ENCODE measurements at places on chromosomes 5 and 9.

GRCh38 chr9:69195668-69196067, 21.6 kb downstream of the TJP2 start:
- no peak for DNase-seq

DNA sequence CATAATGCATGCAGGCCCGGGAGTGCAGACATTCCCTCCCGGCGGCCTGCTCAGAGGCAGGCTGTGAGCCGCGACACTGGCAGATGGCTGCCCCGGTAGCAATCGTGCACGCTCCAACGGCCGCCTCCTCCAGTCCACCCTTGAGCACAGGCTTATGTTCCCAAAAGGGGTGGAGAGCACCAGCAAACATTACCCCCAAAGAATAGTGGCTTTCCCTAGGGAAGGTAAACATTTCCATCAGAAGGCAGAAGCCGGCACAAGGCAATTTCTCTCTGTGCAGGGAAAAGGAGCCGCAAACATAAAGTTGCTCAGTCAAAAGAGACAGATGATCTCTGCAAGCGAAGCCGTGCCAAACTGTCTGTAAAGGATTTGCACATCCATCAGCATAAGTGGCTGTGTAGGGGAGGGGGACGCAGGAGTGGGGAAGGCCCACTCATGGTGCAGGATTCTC, 92.5 kb downstream of the SIL1 start:
- no peak for DNase-seq

- DNase-seq: no peak
These were observed 576.1 kb downstream of the CDH12 start for GRCh38 chr5:22277006-22277405.

DNA sequence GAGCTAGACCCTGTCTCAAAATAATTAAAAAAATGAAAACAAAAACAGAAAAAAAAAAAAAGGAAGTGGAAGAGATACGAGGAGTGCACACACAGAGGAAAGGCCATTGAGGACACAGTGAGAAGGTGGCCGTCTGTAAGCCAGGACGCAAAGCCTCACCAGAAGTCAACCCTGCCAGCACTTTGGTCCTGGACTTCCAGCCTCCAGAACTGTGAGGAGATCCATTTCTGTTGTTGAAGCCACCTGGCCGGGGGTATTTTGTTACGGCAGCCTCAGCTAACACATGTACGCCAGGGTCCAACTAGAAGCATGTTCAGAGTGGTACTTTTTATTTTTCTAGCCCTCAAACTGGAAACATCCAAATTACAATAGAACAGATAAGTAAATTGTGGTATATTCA, 21.8 kb downstream of the SLC35D2 start:
- no peak for DNase-seq

- no peak for DNase-seq
These were observed 33.2 kb downstream of the TNFSF8 start for GRCh38 chr9:114897196-114897595.

- DNase-seq: no peak
These were observed 34.7 kb downstream of the RNF145 start for GRCh38 chr5:159174511-159175168.

DNA sequence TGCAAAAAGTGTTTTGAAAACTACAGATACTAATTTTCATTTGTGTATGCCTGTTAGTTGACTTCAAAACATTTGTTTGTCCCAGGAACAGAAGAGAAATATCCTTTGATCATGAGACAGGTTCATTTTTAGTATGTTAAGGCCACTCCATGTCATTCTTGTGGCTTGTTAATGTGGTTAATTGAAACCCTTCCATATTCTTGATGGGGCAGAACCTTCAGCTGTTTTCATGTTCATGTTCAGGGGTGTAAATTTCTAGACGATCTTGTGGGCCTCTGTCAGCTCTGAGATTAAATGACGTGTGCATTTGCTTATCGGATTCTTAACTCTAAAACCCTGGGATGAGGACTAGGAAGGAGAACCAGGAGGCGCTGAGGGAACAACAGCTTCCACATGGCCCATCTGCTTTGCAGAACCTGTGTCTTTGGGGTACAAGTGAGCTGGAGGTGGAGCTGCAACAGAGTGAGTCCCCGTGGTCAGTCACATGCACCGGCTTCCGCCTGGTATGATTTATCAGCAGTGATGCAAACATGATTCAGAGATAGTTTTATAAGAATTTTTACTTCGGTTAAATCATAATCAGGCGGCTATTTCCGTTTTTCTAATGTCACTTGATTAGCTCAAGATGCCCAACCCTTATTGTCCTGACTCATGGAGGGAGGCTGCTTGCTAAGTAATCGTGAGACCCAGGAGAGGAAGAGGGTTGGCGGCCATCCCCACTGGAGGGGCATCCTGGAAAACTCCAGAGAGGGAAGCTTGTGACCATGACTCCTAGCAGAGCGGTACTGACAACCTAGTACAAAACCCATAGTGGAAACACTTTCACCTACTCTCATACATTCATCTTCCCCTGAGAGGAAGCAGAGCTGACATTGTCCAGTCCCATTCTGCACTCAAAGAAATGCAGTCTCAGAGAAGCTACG, 138.4 kb downstream of the C9orf152 start:
- peak; percentile 62 for DNase-seq

DNA sequence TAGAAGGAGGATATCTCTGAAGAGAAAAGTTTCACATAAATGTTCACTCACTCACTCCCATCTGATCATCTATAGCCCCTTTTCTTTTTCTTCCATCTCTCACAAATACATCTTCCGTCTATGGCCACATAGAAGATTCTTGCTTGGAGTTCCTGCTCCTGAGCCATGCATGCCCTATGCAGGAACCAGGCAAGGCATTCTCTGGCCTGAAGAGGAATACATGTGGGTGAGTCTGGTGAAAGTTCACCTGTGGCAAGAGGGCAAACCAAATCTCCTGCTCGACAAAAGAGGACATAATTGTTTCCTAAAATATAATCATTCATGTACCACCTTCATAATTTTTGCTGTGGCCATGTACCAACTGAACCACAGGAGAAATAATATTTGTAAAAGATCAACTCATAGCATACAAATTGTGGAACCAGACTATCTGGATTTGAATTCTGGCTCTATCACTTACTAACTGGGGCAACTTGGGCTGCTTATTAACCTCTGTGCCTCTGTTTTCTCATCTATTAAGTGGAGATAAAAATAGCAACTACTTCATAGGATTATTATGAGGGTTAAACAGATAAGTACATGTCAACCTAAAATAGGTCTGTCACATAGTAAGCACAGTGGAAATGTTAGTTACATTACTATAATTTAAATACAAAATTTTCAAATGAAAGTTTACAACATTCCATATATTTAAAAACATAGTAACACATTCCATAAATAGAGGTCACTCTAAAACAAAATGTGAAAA, 121.2 kb upstream of the NFIB start:
- no peak for DNase-seq

DNA sequence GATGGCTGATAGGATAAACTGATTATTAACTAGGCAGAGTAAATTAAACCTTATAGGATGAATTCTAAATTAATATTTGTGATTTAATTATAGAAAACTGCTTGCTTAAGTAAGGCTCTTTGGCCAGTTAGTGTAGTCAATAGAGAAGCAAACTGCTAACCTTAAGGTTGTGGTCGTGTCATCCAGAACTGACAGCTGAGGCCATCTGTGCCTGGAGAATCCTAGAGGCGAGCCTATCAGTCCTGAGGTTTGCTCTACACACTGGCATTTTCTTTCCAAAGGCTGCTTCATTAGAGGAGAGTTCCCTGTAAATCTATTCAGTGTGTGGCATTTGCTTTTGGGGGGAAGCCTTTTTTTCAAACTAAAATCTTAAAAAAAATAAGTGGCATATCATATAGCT, 169.2 kb downstream of the MEF2C start:
- no peak for DNase-seq

GRCh38 chr9:32348106-32348695, 36.2 kb upstream of the ACO1 start:
- no peak for DNase-seq

DNA sequence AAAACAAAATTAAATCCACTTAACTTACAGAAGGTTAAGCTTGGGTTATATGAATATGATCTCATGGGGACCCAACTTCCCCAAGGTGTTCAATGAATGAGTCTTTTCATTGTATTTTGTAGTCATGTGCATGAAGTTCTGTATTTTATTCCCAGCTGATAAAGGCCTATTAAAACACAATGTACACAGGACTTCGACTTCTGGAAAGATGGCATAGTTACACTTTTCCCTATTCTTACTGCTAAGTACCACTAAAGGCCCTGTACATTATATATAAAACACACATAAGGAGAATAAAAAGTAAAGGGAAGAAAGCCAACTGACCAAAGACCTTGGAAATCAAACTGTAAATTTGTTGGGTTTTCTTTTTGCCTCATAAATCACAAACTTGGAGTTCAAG, 222.4 kb downstream of the SAXO1 start:
- no peak for DNase-seq

DNA sequence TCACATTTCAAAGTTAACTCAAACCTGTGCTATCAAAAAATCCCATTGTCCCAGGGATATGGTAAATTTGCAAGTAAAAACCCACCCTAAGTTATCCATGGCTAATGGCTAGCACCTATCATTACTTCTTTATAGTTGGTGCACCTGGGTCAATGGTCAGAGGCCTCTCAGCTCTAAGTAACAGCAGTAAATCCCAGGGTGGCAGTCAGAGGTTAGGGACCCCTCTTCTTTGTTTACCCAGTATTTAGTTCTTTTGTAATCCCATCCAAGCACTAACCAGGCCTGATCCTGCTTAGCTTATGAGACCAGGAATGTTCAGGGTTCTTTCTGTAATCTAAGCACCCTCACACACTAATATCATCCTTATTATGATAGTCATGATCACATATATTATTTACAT, 52.1 kb upstream of the WWC1 start:
- no peak for DNase-seq

GRCh38 chr5:179258922-179259730, 86.1 kb downstream of the ADAMTS2 start:
- no peak for DNase-seq

DNA sequence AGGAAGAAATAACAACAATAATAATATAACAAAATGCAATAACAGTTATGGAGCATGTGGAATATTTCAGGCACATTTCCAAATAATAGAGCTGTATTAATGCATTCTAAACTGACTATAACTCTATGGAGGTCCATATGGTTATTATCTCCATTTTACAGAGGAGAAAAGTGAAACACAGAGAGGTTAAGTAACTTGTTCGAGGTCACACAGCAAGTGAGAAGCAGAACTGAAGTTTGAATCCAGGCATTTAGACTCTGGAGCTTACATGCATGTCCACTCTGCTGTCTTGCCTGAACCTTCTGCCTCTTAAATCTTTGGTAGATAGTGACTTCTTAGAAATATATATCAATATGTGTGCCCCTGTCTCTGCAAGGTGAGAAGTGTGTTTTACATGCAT, 350.8 kb downstream of the GADD45G start:
- no peak for DNase-seq

GRCh38 chr9:5040730-5041389, 55.8 kb downstream of the JAK2 start:
- no peak for DNase-seq
